ENCODE measurements at places on chromosomes 3 and 15.

GRCh38 chr15:75923756-75924155, 20.1 kb downstream of the FBXO22 start:
- no peak for DNase-seq

DNA sequence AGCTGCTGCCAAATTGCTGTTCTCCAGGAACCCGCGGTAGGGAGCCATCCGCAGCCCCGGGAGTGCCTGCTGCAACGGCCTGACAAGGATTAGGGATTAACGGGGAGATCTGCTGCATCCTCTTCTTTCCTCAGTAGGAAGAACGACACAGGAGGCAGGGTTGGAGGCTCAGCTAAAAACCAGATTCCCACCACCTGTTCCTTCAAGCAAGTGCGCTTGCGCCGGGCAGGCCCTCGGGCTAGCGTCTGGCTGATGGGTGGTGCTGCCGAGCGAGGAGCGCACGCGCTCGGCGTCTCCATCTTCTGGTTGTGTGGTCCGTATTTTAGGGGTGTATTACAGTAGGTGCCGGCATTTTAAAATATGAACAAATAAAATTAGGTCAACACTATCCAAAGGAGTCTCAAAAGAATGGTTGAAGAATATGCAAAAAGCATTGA, 25.4 kb upstream of the SLC25A26 start:
- no peak for DNase-seq

DNA sequence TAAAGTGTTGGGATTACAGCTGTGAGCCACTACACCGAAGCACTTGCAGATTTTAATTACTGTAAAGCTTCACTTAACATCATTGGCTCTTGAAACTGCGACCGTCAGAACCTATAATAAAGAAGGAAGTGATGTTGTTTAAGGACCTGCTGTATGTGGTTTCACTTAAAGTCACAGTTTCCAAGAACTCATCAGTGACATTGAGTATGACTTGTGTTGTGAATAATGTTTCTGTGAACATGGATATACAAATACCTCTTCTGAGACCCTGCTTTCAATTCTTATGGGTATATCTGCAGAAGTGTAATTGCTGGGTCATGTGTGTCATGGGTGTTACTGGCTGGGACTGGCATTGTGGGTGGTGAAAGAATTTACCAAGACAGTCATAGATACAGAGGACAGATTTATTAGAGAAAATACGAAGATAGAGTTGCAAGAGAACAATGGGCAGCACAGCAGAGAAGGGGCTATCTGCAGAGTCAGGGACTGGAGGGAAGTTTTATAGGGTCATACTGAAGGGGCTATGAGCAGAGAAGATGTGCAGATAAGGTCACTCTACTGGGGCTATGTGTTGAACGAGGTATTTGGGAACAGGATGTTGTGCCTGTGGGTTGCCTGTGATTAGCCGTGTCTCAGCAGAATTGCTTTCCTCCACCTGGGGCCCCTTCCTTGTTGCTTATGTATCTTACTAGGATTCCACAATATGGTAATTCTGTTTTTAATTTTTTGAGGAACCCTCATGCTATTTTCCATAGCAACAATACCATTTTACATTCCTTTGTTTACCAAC, 4.5 kb downstream of the NDUFB5 start:
- DNase-seq = no peak

DNA sequence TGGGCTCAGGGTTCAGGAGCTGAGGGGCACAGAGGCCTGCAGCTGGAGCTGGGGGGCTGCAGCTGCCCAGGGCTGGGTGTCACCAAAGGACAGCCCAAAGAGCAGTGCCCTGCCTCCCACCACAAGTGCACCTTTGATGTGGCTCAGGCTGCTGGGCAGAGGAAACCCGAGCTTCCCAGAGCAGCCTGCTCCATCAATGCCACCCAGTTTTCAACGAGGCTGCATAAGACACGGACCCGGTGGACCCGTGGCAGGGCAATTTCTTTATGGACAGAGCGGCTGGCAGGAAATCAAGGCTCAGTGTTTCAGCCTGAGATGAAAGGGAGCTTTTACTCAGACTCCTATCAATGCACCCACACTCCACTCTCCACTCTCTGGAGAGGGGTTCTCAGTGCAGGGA, 18.7 kb downstream of the SEMA5B start:
- DNase-seq = no peak

DNA sequence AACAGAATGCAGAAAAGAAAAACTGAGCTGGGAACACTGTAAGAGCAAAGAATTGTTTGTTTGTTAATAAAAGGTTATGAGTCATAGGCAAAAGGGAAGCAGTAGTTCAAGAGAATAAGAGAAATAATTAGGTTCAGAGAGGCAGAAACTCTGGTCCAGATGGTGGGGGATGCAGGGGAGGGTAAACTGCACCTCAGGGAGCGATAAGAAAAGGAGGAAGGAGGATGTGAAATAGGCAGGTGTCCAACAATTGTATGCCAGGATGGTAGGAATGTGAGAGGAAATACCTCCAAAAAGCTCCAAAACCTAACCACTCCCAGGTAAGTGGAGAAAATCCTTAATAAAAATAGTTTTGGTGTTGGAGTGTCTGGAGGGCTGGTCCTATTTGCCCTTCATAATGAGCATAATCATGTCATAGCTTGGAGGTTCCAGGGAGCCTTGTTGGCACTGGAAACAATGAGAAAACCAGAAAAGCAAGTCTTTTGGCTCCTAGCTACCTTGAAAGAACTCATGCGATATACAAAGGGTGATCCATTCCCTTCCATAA, 405.4 kb upstream of the TBL1XR1 start:
- DNase-seq = no peak

DNA sequence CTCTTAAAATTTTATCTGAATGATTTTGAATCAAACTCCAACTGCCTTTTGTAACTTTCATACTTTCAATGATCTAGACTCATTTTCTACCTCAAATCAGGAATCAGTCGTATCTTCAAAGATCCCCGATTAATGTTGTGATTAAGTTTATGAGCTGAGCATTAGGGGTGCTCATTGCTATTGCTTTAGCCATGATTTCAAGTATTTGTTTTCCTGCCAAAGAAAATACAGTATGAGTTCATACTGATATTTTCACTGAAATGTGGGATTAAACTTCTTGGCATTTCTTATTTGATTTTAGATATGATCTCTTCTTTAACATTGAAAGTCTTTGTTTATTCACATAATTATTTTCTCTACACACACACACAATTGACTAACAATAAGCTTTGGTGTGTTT, 785.6 kb downstream of the NTRK3 start:
- DNase-seq = no peak

DNA sequence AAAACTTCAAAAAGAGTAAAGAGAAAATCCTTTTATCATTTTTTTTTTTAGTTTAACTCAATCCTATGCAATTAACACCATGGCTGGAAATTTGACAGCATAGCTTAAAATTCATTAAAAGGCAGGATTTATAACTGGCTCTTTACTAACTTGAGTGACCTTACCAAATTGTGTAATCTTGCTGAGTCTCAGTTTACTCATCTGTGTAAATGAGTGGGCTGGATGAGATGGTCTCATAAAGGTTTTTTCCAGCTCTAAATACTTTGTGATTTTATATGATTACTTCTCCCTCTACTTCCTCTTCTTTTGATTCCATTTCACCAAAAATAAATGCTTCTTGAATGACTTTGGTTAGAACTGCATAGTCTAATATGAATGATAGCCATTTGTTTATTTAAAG, 234.9 kb upstream of the SATB1 start:
- no peak for DNase-seq

- peak; percentile 4 for DNase-seq
These were observed 67.3 kb downstream of the P2RY1 start for GRCh38 chr3:152902141-152902669.

DNA sequence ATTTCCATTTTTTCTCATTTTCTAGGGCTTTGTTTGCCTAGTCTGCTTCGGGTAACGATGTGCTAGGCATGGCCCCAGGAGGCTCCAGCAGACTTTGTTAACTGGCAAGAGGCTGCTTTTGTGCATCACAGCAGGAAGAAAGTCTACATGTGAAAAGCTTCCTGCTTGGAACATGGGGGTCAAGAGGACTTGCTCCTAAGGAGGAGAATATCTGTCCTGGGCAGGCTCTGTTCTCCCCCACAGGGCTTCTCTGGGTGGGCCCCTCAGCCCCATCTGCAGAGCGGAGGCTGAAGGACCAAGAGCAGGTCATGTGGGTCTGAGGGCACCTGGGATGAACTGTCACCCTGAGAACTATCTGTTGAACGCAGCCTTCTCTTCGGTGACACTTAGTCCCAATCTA, 94.7 kb downstream of the CCNL1 start:
- DNase-seq = no peak

GRCh38 chr3:81432456-81432855, 329.0 kb downstream of the GBE1 start:
- no peak for DNase-seq

GRCh38 chr15:88049506-88049905, 207.0 kb downstream of the NTRK3 start:
- no peak for DNase-seq

- no peak for DNase-seq
These were observed 97.0 kb downstream of the ARRDC4 start for GRCh38 chr15:98057453-98057852.

GRCh38 chr15:25864966-25865365, 1.8 kb upstream of the ATP10A start:
- DNase-seq = no peak

- no peak for DNase-seq
These were observed 95.7 kb upstream of the ALDH1A3 start for GRCh38 chr15:100783760-100784492.

GRCh38 chr15:101613130-101614000, 38.8 kb downstream of the TM2D3 start:
- no peak for DNase-seq

DNA sequence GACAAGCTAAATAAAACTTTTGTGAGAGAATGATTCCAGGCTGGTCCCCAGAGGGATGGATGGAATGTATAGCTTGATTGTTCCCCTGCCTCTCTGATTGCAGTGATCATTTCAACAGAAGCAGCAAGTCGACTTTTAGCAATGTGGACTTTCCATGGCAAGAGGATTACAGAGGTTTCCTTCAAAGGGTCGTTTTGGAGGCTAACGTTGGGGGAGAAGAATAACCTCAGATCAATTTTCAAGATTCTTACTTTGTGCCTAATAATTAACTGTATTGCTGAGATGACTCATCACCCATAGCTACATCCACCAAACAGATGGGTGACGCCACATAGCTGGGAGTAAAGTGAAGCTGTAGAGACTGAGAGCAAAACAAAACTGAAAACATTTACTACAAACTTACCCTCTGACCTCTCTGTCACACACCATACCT, 79.9 kb downstream of the GTPBP8 start:
- no peak for DNase-seq

DNA sequence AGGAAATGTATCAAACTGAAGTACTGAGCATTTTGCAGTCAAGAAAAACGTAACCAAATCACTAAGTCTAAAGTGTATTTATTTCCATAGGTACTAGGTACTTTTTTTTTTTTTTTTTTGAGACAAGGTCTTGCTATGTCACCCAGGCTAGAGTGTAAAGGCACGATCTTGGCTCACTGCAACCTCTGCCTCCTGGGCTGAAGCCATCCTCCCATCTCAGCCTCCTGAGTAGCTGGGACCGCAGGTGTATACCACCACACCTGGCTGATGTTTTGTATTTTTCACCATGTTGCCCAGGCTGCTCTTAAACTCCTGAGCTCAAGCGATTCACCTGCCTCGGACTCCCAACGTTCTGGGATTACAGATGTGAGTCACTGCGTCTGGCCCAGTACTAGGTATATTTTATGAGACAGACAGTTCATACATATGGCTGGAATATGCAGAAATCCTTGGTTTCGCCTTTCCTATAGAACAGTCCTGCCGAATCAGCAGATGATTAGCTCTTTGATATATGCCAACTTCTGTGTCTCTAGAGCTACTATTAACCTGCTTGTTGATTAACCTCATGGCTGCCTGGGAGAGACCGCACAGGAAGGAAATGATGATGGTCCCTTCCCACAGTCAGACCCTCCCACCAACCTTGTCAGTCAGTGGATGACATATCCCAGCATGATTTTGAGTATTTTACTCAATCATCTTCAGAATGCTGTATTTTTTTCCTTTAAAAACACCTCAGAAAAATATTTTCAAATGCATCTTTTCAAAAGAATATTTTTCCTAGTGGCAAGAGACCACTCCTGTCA, 32.3 kb downstream of the TMOD3 start:
- DNase-seq = no peak

GRCh38 chr3:1026395-1026794, 66.4 kb upstream of the CNTN6 start:
- no peak for DNase-seq

GRCh38 chr3:44077267-44077666, 164.4 kb upstream of the TOPAZ1 start:
- DNase-seq = no peak

DNA sequence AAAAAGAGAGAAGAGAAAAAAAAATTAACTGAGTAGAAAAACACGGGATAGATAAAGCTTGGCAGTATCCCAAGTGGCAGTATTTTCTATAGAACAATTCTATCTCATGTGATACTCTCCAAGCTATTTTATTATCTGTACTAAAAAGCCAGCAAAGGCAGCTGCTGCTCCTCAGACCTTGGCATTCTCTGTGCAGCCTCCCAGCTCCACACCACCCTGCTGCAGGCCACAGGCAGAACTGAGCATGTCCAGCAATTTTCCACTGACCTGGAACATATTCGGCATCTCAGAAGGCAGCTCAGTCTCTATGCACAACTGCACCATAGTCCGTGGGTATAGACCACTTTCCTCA, 1161.4 kb downstream of the IGSF11 start:
- no peak for DNase-seq

- DNase-seq = no peak
These were observed 109.4 kb upstream of the C15orf61 start for GRCh38 chr15:67411486-67411885.

DNA sequence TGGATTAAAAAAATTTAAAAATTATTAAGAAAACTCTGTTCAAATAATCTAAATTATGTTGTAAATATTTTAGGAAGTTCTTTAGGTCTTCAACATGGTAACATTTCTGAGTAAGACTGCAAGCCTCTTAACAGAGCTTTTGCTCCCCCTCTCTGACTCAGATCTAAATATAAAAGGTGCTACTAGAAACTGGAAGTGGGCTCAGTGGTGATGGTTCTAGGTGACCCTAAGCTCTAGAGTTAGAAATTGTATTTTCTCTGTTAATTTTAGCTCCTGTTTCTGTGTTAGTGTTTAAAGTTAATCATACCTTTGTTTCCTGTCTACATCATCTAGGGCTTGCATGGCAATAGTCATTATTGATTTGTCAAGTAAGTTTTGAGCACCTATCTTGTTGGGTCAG, 159.9 kb upstream of the MEIS2 start:
- no peak for DNase-seq

DNA sequence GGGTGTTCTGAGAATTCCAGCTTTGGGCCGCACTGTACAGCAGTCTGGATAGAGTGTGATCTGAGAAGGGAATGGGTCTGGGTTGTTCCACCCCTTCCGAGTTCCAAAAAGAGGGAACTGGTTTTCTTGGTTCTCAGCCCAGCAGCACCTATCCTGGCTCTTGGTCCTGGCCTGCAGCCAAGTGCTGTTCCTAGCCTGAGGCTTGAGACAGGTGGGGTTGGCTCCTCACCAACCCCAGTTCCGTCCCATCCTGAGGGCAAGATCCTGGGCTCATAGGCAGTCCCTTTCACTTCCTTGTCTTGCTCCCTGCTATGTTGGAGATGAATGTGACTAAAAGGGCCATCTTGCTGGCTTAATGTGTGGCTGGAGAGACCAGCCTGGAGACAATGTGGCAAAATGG, 15.2 kb downstream of the IVD start:
- no peak for DNase-seq
